ENCODE measurements at places on chromosomes 4 and X.

DNA sequence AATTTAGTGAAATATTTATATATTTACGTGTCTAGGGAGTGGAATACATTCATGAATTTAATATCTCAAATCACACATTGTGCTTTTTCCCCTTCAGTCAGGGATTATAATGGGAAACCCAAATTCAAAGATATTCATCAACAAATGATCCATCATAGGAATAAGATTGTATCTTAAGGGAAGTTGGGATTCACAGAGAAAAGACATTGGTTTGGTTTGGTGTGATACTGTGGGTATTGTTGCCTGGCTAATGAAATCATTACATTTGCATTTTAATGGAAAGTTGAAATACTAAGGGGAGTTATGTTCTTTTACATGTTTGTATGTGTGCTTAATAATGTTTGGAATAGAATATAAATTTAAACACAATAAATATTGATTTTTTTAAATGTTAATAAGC, 1.7 kb downstream of the TET2 start:
- DNase-seq = no peak

DNA sequence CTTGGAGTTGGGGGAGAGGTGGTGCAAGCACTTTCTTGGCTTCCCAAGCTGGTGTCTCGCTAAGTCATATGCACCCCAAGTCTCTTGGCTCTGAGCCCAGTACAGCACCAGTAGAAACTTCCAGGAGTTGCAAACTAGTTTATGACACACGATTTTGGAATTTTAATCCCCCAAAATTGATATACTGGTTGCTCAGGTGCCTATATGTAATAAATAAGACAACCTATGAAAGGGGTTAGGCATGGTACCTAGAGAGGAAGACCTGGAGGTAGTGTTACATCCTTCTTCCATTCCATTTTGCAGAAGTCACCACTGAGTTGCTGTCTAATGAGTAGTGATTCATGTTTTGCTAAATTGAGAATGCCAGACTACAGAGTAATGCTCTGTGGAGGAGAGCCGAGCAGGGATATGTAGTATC, 4.3 kb upstream of the SLC4A4 start:
- peak; percentile 60 for DNase-seq

- peak; percentile 7 for DNase-seq
These were observed at the start of gene GLRA2 for GRCh38 chrX:14529290-14529989. GLRA2 (plus strand) TSS chrX:14529536; CDS start chrX:14530058, 522 bp downstream.

DNA sequence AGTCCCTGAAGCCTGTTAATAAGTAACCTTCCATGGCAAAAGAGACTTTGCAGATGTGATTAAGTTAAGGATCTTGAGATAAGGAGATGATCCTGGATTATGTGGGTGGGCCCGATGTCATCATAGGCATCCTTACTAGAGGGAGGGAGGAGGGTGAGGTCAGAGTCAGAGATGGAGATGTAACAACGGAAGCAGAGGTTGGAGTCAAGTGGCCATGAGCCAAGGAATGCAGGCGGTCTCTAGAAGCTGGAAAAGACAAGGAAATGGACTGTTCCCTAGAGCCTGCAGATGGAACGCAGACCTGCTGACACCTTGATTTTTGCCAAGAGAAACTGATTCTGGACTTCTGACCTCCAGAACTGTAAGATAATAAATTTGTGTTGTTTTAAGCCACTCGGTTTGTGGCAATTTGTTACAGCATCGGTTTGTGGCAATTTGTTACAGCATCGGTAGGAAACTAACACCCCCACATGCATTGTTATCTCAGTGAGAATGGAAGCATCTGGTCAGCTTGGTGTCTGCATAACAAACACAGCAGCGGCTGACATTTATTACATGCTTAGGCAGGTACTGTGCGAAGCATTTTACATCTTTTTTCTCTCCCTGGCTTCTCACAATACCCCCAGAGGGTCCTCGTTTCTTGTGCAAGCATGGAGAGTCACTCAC, 55.6 kb downstream of the CLDN34 start:
- DNase-seq = no peak

- DNase-seq = peak; percentile 1
These were observed 79.5 kb upstream of the MAGEB10 start for GRCh38 chrX:27728291-27728690.

GRCh38 chrX:54237014-54237413, 54.0 kb upstream of the FAM120C start:
- no peak for DNase-seq

GRCh38 chrX:110805303-110805702, 9.7 kb upstream of the CHRDL1 start:
- no peak for DNase-seq

DNA sequence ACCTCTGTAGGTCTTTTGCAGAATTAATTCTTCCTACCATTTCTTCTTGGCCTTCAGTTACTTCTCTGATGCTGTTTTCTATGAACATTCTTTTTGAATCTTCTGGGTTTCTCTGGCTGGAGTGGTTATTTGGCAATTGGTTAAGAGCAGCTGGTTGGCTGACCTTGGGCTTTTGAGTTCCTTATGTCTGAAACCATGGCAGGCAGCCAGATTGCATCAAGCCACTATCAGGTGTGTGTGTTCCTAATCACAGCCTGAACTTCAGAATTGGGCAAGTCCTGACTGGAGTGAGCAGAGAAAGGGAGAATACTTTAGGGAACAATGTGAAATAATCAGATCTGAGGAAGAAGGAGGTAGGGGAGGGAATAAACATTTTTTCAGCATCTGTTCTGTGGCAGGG, 90.2 kb downstream of the ARHGAP10 start:
- no peak for DNase-seq

GRCh38 chr4:80471756-80472155, 136.2 kb downstream of the CFAP299 start:
- peak; percentile 46 for DNase-seq

GRCh38 chr4:108628411-108628810, 8.0 kb downstream of the RPL34 start:
- no peak for DNase-seq

- DNase-seq = no peak
These were observed 23.7 kb downstream of the FAT1 start for GRCh38 chr4:186699881-186700397.

GRCh38 chr4:102438396-102439235, 62.5 kb upstream of the NFKB1 start:
- DNase-seq = peak; percentile 55

GRCh38 chr4:93127489-93127888, 701.1 kb upstream of the ATOH1 start:
- DNase-seq = no peak

DNA sequence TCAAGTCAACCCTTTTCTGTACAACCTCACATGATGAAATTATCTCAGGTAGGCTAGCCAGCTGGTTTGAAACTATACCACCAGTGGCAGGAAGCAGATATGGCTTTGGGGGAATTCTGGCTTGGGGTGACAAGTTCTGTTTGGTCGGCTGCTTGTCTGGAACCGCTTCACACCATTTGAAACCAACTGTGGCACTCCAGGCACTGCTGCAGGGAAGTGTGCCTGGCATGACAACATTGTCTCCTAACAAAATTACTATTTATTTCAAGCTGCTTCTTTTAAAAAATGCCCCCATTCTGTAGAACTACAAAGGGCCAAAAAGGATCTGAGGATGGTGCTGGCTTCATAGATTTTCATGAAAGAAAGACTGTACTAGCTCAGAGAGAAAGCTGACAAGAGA, 37.1 kb upstream of the GPM6B start:
- no peak for DNase-seq

- DNase-seq = no peak
These were observed 103.5 kb downstream of the TMA16 start for GRCh38 chr4:163598028-163598427.

- no peak for DNase-seq
These were observed 5.7 kb upstream of the SORCS2 start for GRCh38 chr4:7186516-7187167.

- no peak for DNase-seq
These were observed 37.5 kb downstream of the MTMR1 start for GRCh38 chrX:150730719-150731118.

- DNase-seq = peak; percentile 74
These were observed 1783.4 kb upstream of the AGA start for GRCh38 chr4:179225594-179225993.

- DNase-seq = no peak
These were observed 231.1 kb upstream of the ANXA3 start for GRCh38 chr4:78320349-78320935.

DNA sequence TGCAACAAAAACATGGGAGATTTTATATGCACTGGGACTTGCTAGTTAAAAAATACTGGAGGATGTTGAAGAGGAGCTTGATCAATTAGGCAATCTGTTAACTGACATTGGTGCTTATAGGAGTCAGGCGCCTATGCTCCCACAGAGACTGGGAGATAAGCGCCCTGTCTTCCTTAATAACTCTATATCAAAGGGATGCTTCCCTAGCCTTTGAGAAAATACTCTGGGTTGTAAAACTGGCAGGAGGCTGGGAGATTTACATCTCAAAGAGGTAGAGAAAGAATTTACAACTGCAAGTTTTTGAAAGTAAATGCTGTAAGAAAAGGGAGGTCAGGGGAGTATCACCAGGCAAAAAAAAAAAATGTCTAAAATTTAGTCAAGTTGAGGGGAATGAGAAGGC, 325.4 kb downstream of the PCDH10 start:
- no peak for DNase-seq

DNA sequence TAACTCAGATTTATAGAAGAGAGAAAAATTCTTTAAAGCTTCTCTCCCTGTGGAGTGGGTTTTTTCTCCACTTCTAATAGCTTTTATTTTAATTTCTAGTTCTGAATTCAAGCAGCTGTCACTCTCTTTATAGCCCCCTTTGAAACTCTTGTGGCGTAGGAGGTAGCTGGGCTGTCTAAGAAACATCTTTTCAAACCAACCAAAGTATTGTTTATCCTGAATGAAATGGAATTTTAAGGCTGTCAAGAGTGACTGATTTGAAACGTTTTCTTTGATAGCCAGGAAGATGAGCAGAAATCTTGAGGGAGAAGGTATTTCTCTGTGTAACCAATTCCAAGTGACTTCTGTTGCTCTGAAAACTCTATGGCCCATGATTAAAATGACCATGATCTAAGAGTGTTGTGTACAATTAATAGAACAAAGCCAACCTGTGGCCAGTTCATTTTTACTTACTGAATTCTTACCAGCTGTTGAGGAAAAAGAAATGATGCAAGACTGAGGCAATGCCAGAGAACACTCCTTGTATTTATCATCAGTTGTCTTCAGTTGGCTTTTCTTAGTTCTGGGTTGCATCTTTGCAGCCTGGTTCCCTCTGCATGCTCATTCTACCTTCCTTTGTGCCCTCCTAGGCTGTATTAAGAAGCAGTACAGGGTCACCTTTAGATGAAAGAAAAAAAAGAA, 298.4 kb downstream of the ARHGAP10 start:
- DNase-seq = no peak

DNA sequence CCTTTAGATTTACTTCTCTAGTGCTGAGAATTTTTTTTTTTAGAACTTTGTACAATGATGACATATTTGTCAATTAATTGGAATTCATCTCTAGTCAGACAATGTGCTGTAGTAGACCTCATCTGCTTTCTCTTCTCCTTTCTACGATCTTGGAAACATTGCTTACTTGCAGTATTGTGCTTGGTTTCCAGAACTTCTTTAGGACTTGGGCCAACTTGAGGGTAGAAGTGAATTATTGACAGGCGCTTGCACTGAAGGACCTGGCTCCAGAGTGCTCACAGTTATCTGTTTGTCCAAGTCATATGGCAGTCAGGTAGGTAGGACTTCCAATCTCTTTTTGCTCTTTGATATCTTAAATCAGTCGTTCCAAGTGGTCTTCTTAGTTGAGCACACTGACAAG, 39.6 kb downstream of the FNIP2 start:
- DNase-seq = no peak

GRCh38 chr4:121900132-121900983, 30.1 kb upstream of the BBS7 start:
- peak; percentile 49 for DNase-seq

GRCh38 chr4:41413670-41414411, 124.1 kb upstream of the LIMCH1 start:
- DNase-seq = peak; percentile 72

- DNase-seq = no peak
These were observed 76.0 kb upstream of the GPM6B start for GRCh38 chrX:13892856-13893255.

- no peak for DNase-seq
These were observed 37.7 kb downstream of the NOP14 start for GRCh38 chr4:2925496-2925895.

- DNase-seq = no peak
These were observed 64.3 kb upstream of the HELT start for GRCh38 chr4:184953971-184954370.
